HepG2 (cell line): ENCODE measurements at places on chromosomes 13 and 19. TPM values are rescaled to one million over a fixed set of nuclear protein-coding genes. Genes with fewer than 3 reads are reported as not detected.

DNA sequence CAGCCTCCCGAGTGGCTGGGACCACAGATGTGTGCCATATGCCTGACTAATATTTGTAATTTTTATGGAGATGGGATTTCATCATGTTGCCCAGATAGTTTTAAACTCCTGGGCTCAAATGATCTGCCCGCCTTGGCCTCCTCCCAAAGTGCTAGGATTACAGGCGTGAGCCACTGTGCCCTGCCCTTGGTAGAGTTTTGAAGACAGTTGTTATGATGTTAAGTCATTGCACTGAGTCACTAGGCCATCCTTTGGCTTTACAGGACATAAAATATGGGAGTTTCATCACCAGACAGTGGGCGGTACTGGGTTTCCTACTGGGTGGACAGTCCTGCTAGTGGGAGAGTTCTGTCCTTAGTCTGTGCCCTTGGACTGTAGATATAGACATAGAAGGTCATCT, 282.5 kb downstream of the ATP8A2 start:
- H3K4me3 ChIP-seq, result no peak overlapping the region
- no peaks in the 10 kb centered on the region for H3K27me3 ChIP-seq
- no peak for DNase-seq
- no peaks in the 10 kb centered on the region for H3K4me1 ChIP-seq
- no peaks in the 10 kb centered on the region for H3K36me3 ChIP-seq

DNA sequence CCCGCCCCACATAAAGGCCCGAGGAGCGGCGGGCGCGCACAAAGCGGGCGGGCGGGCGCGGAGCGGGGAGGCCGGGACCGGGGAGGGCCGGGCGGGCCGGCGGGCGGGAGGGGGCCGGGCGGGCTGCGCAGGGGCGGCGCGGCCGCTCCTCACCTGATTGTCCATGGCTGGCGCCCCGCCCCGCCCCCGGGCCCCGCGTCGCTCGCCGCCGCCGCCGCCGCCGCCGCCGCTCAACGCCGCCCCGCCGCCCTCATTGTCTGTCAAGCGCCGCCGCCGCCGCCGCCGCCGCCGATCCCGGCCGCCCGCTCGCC, 200 bp downstream of the MLLT1 start:
- no peaks in the 10 kb centered on the region for H3K27me3 ChIP-seq
- no peak for DNase-seq
- H3K4me3 ChIP-seq, result peak overlapping the region; percentile 67
- peaks cover 9% of the 10 kb centered on the region; the same call in 1 of the 3 replicates for H3K36me3 ChIP-seq
- H3K27ac ChIP-seq, result peak overlapping the region; percentile 65
- H3K4me1 ChIP-seq, result peaks cover 48% of the 10 kb centered on the region

ERVV-1 gene
- total RNA-seq, result not detected in 2 replicates

KDELR1 gene
- total RNA-seq, result 70.8 and 134 TPM in 2 replicates

GRCh38 chr19:48719263-48720171, at the start of gene MAMSTR:
Gene MAMSTR (minus strand): TSS chr19:48719725. CDS start chr19:48719031, 694 bp downstream.
- peak within 1 kb of the TSS; percentile 76 for H3K4me3 ChIP-seq
- no peak for DNase-seq
- H3K27ac ChIP-seq, result peak within 1 kb of the TSS; percentile 74
- no peaks in the 10 kb centered on the region for H3K36me3 ChIP-seq
- peaks cover 56% of the 10 kb centered on the region for H3K4me1 ChIP-seq
- no peaks in the 10 kb centered on the region for H3K27me3 ChIP-seq

DNA sequence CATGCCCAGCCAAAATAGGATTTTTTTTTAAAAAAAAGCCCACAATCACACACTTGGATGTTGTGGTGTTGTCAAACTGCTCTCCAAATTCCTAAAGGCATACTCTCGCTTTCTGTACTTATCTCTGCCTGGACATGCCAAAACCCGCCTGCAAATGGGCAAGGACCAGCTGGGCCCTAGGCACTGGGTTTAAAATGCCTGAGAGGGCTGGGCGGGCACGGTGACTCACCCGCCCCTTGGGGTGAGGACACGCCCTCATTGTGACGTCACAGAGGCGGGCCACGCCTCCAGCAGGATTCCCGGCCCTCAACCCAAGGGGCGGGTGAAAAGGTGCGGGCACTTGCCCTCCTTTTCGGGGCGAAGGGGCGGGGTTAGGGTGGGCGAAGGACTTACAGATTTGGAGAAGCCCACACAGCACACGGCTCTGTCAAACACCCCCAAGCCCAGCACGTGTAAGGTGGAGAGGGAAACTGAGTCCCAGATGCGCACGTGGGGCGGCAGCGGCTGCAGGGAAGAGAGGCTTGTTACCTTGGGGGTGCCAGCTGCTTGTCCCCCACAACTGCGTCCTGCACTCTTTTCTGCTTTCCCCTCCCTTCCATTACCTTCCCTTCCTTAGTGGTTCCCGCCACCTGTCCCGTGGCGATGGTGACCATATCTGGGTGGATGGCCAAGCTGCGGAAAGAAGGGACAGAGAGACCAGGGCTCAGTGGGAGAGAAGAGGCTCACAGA, 6.6 kb downstream of the EML2 start:
- H3K4me3 ChIP-seq, result no peak overlapping the region
- H3K27me3 ChIP-seq, result no peaks in the 10 kb centered on the region
- DNase-seq, result no peak
- H3K36me3 ChIP-seq, result peaks cover 2% of the 10 kb centered on the region
- no peak overlapping the region for H3K27ac ChIP-seq

DNA sequence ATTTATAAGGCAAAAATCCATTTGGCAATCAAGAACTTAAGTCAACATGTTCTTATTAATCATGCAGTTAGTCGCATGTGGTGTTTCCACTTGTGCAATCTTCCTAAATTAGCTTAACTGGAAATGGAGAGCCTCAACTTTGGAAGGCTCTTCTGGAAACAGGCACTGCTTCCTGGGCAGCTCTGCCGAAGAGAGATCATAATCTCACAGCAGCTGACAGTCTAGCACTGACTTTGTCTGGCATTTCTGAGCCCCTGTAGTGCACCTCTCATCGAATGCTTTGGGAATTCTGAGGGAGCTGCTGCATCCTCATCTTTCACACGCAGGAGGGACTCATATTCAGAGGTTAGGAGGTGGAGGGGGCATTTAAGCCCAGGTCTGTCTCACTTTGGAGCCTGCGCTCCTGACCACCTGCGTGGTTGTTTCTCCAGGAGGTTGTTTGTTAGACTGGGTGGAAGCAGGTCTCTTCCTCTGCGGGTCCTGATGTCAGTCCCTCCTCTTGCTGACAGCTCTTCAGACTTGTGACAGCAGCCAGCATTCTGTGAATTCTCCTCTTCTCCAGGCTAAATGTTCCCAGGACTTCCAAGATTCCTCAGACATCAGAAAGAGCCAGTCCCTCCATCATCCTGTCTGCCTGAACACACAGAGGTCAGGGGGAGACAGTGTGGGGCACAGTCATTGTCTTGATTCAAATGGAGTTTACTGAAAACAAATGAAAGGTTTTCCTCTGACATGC, 100.4 kb upstream of the GJB6 start:
- H3K27ac ChIP-seq, result no peak overlapping the region
- H3K4me1 ChIP-seq, result peaks cover 2% of the 10 kb centered on the region
- no peak for DNase-seq
- H3K27me3 ChIP-seq, result no peaks in the 10 kb centered on the region; the same call in 1 of the 2 replicates
- H3K4me3 ChIP-seq, result no peak overlapping the region
- no peaks in the 10 kb centered on the region for H3K36me3 ChIP-seq

DNA sequence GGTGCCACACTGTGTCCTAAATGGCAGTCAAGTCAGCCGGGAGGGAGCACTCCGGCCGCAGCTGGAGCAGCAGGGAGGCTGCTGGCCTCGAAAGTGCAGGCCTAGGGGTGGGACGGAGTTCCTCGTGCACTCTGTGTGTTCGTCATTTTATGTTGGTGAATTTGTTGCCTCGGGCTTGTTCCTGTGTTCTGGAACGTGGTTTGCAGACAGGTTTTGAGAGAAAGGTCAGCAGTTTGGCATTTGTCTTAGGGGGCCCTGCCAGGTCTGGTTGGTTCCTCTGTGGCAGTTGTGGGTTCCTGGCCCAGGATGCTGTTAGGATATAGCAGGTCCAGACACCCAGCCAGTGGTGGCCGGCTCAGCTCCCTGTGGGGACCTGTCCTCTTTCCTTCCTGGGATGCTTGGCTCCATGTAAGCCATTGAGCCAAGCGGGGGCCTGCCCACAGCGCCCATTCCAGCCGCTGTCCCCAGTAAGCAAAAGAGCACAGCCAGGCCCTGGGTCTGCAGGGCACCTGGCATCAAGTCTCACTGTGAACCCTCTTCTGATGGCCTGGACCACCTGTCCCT, 30.0 kb downstream of the MPHOSPH8 start:
- peaks cover 13% of the 10 kb centered on the region for H3K36me3 ChIP-seq
- H3K4me1 ChIP-seq, result no peaks in the 10 kb centered on the region
- H3K4me3 ChIP-seq, result no peak overlapping the region
- no peak overlapping the region for H3K27ac ChIP-seq

DNA sequence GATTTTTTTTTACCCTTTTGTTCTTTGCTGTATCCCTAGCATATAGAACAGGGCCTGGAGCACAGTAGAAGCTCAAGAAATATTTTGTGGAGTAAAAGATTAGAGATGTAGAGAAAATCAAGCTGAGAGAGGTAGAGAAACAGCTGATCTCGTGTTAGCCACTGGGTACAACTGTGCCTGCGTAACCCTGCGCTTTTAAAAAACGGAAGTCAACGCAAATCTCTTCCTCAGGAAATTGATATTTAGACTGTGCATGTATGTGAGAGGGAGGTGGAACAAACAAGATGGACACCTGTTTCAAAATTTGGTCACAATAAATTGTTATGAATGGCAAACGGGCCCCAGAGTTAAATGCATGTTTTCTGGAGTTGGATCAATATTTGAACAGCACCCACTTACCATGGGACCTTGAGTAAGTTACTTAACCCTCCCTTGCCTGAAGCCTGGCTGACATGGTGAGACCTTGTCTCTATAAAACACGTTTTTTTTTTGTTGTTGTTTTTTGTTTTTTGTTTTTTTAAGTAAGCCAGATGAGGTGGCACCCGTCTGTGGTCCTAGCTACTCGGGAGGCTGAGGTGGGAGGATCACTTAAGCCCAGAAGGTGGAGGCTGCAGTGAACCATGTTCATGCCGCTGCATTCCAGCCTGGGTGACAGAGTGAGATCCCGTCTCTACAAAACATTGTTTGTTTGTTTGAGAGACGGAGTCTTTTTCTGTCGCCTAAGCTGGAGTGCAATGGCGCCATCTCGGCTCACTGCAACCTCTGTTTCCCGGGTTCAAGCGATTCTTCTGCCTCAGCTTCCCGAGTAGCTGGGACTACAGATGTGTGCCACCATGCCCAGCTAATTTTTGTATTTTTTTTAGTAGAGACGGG, 3.3 kb upstream of the EPOR start:
- peaks cover 37% of the 10 kb centered on the region for H3K4me1 ChIP-seq
- no peak overlapping the region for H3K27ac ChIP-seq
- H3K27me3 ChIP-seq, result no peaks in the 10 kb centered on the region
- DNase-seq, result peak; percentile 53
- H3K4me3 ChIP-seq, result peak overlapping the region; percentile 42; the same call in 1 of the 2 replicates
- no peaks in the 10 kb centered on the region for H3K36me3 ChIP-seq

DNA sequence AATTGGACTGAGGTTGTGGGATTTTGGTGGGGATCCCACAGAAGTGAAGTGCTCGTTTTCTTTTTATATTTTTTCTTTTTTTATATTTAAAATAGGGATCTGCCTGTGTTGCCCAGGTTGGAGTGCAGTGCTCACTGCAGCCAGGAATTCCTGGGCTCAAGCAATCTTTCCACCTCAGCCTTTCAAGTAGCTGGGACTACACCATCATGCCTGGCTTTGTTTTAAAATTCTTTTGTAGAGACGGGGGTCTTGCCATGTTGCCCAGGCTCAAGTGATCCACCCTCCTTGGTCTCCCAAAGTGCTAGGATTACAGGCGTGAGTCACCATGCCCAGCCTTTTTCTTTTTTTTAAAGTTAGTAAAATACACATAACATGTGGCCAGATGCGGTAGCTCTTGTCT, 20.6 kb downstream of the CRTC1 start:
- H3K27me3 ChIP-seq, result no peaks in the 10 kb centered on the region
- DNase-seq, result no peak
- no peak overlapping the region for H3K27ac ChIP-seq
- no peaks in the 10 kb centered on the region for H3K36me3 ChIP-seq
- no peak overlapping the region for H3K4me3 ChIP-seq
- no peaks in the 10 kb centered on the region for H3K4me1 ChIP-seq

ZFR2 gene
- total RNA-seq, result 0.69 and 1.00 TPM in 2 replicates

DNA sequence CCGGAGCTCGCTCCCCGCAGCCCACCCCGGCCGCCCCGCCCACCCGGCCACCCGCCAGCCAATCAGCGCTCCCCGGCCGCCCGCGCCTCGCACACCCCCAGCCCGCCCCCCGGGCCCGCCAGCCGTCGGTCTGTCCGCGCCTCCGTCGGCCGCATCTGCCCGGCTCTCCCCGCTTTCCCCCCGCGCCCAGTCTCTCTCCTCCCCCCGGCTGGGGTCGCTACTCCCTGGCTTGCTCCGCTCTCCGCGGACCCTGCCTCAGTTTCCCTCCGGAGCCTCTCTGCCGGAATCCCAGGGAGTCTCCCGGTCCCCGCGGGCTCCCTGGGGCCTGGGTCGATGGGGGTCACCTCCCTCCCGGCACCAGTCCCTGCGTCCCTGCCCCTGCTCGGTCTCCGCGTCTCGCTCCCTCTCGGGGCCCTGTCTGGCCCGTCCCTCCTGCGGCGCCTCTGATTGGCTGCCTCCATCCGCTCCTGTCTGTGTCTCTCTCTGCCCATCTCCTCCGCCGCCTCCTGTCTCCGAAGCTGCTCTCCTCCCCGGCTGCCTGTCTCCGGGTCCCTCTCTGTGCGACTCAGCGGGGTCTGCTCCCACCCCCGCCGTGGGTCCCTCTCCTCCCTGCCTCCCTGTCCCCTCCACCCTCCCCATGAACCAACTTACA, 484 bp downstream of the IL11 start:
- H3K27ac ChIP-seq, result no peak overlapping the region
- no peak for DNase-seq
- H3K4me1 ChIP-seq, result peaks cover 47% of the 10 kb centered on the region
- H3K36me3 ChIP-seq, result no peaks in the 10 kb centered on the region
- peaks cover 7% of the 10 kb centered on the region for H3K27me3 ChIP-seq
- no peak overlapping the region for H3K4me3 ChIP-seq

STOML3 gene
- not detected in 2 replicates for total RNA-seq
